ENCODE measurements at places on chromosomes 1 and 21.

GRCh38 chr1:218482683-218483082 lies 137.5 kb downstream of the TGFB2 start:
- DNase-seq, result no peak

DNA sequence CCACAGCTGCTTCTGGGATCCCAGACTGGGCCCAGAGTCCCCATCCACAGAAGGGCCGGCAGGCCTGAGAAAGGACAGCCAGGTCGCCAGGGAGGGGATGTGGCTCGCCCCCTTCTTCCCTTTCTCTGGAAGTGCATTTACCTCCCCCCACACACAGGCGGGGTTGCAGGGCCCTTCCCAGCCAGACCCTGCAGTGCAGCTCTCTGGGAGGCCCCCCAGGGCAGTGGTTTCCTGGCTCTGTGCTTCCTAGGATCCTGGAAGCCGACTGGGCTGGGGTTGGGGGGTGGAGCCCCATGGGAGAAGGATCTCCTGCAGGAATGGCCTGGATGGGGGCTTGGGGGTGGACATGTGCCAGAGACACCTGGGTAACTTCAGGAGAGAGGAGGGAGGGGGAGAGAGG lies 4.2 kb upstream of the COL6A1 start:
- no peak for DNase-seq

GRCh38 chr1:31073044-31073443 lies 7.5 kb upstream of the PUM1 start:
- no peak for DNase-seq

GRCh38 chr21:41763398-41763931 lies 3.4 kb downstream of the RIPK4 start:
- DNase-seq, result peak; percentile 88

- DNase-seq, result peak; percentile 98
Measured at GRCh38 chr1:39398278-39399021, 93.0 kb upstream of the BMP8A start.

GRCh38 chr1:59271561-59272260 lies 25.2 kb upstream of the FGGY start:
- DNase-seq, result no peak

Data from bronchial epithelial cell (primary cell).